Activated CD8-positive, alpha-beta memory T cell treated with anti-CD3 and anti-CD28 coated beads, Interleukin-2, amount 10 ng/mL, durations not matched to agents 7 days and 5 days (primary cell): ENCODE measurements at places on chromosomes 7 and 10. TPM values are rescaled to one million over a fixed set of nuclear protein-coding genes. Genes with fewer than 3 reads are reported as not detected.

AKR1E2 gene
- total RNA-seq: 3.1 TPM

TAF3 gene
- 15.6 TPM for total RNA-seq

DRGX gene
- not detected for total RNA-seq

GRCh38 chr10:8042721-8043568 lies 11.5 kb upstream of the GATA3 start:
- H3K4me3 ChIP-seq: no peak overlapping the region
- no peak overlapping the region for H3K27ac ChIP-seq
- H3K4me1 ChIP-seq: peaks cover 61% of the 10 kb centered on the region
- no peak for DNase-seq
- peaks cover 5% of the 10 kb centered on the region for H3K36me3 ChIP-seq

DNA sequence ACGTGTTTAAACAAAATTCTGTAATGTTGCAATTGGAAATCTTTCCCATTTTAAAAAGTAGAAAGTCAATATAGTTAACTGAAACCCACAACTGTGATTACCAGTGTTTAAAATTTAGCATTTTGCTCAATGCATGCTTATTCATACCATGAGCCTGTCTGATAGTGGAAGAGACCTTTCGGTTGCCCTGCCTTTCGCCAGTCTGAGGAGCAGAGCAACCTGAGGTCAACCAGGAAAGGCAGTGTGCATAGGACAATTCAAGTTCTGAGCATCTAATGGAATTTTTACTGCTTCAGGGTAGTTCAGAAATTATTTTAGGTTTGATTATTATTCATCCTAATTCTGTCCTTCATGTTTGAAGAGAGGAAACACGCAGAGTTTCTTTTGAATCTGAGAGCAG lies 100.8 kb downstream of the CUBN start:
- peak; percentile 58 for DNase-seq
- peaks cover under 1% of the 10 kb centered on the region for H3K36me3 ChIP-seq
- peaks cover 88% of the 10 kb centered on the region for H3K4me1 ChIP-seq
- H3K27me3 ChIP-seq: no peaks in the 10 kb centered on the region
- H3K4me3 ChIP-seq: peak overlapping the region; percentile 45

DNA sequence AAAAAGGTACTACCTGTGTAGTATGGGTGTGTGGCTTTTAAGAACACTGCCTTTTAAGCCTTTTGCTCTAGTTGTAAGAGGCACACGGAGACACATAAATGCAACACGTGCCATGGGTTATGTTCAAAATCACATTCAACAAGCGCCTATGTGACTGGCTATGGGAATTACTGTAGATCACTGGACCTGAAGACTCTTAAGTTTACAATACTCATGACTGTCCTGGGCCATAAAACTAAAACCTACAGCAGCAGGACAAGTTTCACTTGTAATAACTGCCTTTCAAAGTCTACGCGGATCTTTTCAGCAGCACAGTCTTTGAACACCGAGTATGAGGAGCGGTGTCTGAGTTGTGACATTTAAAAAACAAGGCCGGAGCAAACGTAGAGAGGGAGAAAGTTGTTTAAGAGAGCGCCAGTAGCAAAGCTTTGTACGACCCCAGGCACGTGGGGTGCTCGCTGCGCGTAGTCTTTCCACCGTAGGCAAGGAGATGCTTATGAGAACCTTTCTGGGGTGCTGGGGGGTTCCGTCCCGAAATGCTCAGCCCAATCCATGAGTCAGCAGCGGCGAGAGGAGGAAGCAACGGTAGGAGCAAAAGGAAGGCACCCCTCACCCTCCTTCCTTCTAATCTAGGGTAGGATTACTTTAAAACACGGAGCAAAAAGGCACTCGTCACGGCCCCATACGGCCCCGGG lies 662 bp downstream of the DNAJC2 start:
- peak overlapping the region; percentile 90 for H3K4me3 ChIP-seq
- H3K27ac ChIP-seq: peak overlapping the region; percentile 99
- no peaks in the 10 kb centered on the region for H3K27me3 ChIP-seq
- DNase-seq: peak; percentile 61
- peaks cover 60% of the 10 kb centered on the region for H3K4me1 ChIP-seq

DNA sequence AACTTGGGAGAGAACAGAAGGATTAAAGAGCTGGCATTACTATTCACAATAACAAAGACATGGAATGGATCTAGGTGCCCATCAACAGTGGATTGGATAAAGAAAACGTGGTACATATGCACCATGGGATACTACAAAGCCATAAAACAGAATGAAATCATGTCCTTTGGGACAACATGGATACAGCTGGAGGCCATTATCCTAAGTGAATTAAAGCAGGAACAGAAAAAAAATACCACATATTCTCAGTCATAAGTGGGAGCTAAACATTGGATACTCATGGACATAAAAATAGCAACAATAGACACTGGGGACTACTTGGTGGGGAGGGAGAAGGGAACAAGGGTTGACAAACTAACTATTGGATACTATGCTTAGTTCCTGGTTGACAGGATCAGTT lies 133.2 kb upstream of the ITGB1 start:
- peaks cover 15% of the 10 kb centered on the region for H3K36me3 ChIP-seq
- DNase-seq: no peak
- peaks cover 16% of the 10 kb centered on the region for H3K4me1 ChIP-seq
- H3K4me3 ChIP-seq: no peak overlapping the region
